Astrocyte (in vitro differentiated cells and primary cell): ENCODE measurements at places on chromosomes 4 and X.

DNA sequence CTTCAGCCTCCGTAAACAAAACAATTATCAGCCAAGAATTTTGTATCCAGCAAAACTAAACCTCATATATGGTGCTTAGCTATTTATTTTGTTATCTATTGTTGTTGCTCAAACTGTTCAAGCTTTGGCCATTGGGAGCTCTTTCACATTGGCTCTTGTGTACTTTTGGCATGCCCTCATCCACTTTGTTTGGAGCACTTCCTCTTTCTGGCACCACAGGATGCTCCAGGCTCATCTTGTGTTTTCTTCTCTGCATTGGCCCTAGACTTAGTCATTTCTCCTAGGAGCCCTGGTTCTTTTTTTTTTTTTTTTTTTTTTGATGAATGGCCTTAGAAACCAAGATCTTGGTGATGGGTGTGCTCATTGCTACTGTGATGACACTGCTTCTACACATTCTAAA lies 74.5 kb downstream of the DIPK2B start:
- DNase-seq = no peak

DNA sequence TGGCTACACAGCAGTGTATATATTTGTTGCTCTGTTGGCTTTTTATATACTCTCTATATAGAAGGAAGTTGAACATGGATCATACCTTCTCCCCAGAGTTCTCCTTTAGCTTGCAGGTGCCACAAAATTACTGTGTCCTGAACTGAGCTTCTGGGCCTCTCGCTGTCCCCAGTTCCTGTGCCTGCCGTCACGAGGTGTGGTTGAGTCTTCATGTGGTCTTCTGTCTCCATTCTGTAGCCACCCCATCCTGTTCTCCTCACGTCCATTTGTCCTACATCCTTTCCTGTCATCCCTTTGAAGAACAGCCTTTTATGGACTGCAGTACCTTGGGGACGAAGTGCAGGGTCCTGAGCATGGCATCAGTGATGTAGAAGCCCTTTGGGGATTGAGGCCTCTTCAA lies 14.5 kb downstream of the TMEM131L start:
- no peak for DNase-seq

- DNase-seq = no peak
Measured at GRCh38 chrX:96563646-96564045, 121.0 kb upstream of the DIAPH2 start.

DNA sequence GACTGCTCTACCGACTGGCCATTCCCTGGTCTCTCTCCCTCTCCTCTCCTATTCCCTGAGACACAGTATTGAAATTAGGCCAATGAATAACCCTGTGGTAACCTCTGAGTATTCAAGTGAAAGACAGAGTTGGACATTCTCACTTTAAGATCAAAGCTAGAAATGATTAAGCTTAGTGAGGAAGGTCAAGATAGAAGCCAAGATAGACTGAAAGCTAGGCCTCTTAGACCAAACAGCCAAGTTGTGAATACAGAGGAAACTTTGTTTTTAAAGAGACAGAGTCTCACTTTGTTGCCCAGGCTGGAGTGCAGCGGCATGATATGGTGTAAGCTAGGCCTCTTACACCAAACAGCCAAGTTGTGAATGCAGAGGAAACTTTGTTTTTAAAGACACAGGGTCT lies 64.6 kb downstream of the KDM6A start:
- DNase-seq = no peak

GRCh38 chrX:7120878-7121219 lies 26.7 kb upstream of the STS start:
- DNase-seq = no peak

DNA sequence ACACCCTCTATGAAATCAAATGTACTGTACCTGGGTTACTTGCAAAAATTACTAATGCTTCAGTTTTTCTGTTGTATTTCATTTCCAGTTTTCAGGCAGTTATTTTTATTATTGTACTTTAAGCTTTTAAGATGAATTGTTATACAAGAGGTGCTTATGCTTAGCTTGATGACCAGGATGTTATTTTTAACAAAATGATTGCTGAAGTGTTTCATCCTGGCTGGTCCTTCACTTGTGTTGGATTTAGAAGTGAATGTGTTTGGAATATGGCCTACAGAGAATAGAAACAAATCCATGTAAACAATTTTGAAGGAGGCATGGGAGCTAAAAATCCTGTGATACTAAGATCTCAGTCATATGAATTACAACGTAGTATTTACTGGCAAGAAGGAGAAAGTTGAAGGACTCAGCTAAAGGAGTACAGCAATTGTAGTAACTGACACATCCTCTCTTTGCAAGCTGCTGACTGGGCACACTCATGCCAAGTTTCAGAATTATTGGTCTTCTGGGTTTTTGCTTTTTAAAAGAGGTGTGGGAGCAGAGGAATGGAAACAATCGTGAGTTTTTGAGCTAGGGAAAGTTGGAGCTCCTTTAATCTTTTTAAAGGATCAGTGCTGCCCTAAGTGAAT lies 9.2 kb downstream of the UBE2A start:
- DNase-seq = no peak

DNA sequence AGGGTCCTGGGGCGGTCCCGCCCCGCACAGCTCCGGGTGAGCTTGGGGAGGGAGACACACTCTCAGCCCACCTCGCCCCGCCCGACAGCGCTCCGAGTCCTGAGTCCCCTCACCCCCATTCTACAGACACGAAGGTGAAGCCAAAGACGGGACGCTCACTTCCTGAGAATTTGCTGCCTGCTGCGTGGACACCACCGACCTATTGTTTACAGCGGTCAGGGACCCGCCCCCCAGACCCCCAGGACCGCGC lies 796 bp upstream of the ZNF141 start:
- no peak for DNase-seq
